Stimulated activated CD4-positive, alpha-beta T cell treated with anti-CD3 and anti-CD28 coated beads, Interleukin-4, amount 100 ng/mL, for 1 hour (primary cell): ENCODE measurements at places on chromosomes 7 and 10.

- no peak for DNase-seq
Measured at GRCh38 chr7:135467207-135467711, 42.6 kb downstream of the CNOT4 start.

- no peak for DNase-seq
Measured at GRCh38 chr10:101567165-101568006, 20.7 kb downstream of the POLL start.

DNA sequence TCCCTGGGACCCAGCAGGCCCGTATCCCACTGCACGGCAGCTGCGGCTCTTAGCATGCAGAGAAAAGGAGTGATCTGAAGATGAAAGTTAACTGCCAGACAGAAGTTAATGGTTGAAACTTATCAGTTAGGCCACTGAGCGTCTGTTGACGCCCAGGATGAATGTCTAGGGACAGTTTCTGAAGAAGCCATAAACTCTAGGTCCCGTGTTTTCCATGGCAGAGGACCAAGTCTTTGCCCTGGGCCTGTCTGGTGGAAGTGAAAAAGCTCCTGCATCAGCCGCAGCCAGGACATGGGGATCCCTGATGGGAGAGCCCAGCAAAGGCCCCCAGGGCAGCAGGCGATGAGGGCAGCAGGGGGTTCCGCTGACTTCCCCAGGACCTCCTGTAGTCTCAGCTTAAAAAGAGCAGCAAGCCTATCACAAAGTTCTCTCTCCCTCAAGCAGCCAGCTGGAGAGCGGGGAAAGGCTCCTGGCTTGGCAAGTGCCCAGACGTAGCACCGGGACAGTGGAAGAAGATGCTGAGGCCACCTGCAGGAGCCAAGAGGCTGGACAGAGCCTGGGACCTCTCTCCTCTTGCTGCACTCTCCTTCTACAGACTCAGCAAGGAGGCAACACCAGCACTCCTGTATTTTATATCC, 79.6 kb downstream of the TNS3 start:
- no peak for DNase-seq

DNA sequence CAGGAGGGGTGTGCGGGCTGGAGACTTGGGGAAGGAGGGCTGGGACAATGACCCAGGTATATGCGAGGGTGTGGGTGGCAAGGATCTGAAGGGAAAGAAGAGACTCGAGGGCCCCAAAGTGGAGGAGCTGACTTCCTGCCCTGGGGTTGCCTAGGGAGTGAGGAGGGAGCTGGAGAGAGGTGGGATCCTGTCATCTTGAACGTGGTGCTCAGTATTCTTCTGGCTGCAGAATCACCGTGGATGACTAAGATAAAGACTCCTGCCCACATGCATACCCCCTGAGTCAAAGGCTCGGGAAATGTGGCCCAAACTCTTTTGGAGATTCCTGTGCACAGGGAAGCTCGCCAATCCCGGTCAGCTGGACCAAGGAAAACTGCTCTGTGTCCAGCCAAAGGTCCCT, 31.2 kb downstream of the COL17A1 start:
- DNase-seq, result no peak

DNA sequence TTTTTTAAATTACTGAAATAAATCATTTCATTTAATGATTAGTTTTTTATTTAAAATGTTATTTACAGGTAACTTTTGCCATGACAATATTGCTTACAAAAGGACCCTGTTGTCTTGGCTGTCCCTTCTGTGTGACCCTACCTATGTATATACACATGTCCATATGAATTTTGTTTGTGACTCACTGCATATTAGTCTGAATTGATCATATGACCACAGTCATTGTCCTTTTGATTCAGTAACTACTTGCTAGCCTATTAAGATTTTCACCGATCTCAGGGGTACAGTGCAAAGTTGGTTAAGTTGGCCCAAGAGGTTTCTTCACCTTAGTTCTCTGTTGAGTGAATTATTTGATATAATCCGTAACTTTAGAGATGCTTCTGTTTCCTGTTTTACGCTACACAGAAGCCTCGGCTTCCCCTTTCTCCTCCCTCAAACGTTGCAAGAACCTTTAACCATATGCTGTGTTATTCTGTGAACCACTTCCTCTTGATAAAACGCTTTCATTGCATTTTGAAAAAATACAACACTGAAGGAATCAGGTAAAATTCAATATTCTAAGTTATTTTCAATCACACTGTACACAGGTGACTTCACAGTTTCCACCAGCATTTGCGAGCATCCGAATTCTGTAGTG, 43.9 kb downstream of the APBB1IP start:
- no peak for DNase-seq

DNA sequence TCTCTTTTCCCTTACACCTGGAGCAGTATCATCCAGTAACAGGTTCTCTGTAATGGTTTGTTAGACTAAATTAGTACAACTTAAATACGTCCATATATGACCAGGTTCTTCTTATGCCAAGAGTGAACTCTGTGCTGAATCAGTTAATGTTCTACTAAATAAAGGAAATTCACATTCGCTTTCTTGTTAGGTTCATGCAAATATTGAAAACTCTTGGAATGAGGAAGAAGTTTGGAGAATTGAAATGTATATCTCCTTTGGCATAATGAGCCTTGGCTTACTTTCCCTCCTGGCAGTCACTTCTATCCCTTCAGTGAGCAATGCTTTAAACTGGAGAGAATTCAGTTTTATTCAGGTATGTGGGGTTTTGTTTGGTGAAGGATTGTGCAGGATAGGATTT, 15.3 kb upstream of the CFAP69 start:
- no peak for DNase-seq

DNA sequence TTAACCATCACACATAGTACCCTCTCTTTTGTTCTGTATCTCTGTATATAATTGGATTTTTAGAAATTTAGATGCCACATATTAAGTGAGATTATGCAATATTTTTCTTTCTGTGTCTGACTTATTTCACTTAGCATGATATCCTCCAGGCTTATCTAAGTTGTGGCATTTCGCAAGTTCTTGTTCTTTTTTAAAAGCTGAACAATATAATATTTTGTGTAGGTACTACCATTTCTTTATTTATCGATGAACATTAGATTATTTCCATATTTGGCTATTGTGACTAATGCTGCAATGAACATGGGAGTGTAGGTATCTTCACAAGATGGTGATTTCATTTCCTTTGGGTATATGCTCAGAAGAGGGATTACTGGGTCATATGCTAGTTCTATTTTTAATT, 295.0 kb downstream of the SUGCT start:
- no peak for DNase-seq

- no peak for DNase-seq
Measured at GRCh38 chr7:77680266-77680665, 16.0 kb upstream of the RSBN1L start.

GRCh38 chr7:48154792-48155413, 16.4 kb upstream of the ABCA13 start:
- DNase-seq, result peak; percentile 27

- no peak for DNase-seq
Measured at GRCh38 chr10:58486821-58487220, 25.9 kb upstream of the BICC1 start.

DNA sequence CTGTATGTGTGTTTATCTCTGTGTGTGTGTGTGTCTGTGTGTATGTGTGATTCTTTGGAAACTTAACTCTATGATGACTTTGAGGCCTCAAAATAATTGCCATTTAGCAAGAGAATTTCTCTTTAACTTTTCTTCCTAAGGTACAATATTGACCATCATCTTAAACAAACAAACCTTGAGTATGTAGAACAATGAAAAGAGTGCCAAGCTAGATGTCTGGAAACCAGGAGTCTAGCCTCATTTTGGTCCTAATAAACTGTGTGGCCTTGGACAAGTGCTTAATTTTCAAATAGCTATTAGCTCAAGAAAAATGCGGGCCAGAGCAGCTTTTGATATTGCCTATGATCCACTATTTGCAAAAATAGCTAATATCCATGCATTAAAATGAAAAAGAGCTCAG, 119.3 kb downstream of the RNLS start:
- DNase-seq, result no peak

- no peak for DNase-seq
Measured at GRCh38 chr10:21159669-21160068, 262.6 kb upstream of the NEBL start.

GRCh38 chr7:39923091-39923490, 27.0 kb upstream of the CDK13 start:
- DNase-seq, result no peak

- DNase-seq, result no peak
Measured at GRCh38 chr10:129744134-129745111, 219.7 kb downstream of the EBF3 start.

- no peak for DNase-seq
Measured at GRCh38 chr10:72308320-72308987, 34.7 kb downstream of the DDIT4 start.

DNA sequence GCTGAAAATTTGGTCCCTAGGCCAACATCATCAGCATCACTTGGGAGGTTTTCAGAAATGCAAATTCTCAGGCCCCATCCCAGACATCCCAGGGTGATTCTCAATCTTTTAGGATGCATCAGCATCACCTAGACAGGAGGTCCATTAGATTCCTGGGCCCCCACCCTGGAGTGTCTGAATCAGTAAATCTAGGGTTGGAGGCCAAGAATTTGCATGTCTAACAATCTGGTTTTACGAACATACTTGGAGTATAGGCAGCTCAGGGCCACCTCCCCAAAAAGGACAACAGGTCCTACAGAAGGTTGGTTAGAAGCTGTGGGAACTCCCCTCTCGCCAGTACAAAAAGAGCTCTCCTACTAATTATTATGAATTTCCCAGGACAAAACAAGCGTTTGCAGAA, 15.5 kb downstream of the ZC3HAV1 start:
- DNase-seq, result no peak

DNA sequence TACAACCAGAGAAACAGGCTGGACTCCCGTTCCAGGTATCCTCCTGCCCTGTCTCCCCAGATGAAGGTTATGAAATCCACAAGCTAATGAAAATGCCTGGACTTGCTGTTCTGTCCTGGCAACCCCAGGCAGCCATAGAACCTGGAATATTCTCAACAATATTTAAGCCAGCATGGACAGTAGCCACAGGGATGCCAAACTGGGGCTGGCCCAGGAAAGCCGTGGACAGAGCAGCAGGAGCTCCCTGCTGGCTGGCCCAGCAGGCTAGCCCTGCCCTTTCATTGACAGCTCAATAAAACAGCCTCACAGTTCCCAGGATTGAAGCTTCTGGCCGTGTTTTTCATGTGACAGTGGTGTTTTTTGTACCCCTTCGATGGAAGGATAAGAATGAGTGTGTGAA, 230.6 kb downstream of the BMPER start:
- DNase-seq, result no peak

DNA sequence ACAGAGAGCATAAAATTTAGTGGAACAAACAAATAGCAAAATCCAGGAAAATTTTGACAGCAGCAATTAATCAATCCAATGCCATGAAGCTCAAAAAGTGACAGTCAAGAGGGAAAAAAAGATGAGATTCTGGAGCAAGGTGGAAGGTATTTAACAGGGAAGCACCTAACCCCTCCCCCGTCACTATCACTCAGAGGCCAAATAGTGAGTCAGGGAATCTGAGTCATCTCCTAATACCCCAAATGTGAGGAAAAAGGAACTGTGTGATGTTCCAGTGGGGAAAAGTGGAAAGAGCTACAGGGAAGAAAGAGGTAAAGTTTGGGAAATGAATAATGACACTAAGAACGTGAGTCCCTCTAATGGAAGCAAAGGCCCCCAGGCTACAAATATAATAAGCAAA, 113.2 kb upstream of the PHF14 start:
- DNase-seq, result no peak

GRCh38 chr7:78465894-78466293, 667.3 kb downstream of the PHTF2 start:
- DNase-seq, result no peak

DNA sequence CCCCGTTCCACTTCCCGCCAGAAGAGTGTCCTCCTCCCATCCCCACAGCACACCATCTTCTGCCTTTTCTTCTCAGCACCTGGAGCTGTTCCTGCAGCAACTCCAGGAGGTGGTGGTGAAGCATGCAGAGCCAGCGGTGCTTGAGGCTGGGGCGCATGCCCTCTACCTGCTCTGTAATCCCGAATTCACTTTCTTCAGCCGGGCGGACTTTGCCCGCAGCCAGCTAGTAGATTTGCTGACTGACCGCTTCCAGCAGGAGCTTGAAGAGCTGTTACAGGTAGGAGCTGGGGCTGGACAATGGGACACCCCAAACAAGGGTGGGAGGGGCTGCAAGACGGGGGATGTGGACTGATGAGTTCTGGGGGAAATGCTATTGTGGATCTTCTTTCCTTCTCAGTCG, 19.1 kb upstream of the PVRIG start:
- no peak for DNase-seq

DNA sequence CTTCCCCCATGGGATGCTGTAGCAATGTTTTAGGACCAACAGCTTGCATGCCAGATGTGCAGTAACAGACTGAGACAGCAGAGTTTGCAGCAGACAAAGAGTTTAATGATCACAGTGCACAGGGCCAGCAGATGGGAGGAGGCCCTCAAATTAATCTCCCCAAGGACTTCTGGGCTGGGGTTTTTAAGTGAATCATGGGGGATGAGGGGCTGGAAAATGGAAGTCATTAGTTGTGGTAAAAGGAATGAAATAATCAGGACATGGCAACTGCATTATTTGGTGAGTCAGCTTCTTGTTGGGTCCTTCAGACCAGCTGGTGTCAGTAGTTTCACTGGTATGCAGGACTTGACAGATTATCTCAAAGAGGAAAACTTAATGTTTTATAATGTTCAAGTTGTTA, 12.6 kb upstream of the NRBF2 start:
- no peak for DNase-seq

DNA sequence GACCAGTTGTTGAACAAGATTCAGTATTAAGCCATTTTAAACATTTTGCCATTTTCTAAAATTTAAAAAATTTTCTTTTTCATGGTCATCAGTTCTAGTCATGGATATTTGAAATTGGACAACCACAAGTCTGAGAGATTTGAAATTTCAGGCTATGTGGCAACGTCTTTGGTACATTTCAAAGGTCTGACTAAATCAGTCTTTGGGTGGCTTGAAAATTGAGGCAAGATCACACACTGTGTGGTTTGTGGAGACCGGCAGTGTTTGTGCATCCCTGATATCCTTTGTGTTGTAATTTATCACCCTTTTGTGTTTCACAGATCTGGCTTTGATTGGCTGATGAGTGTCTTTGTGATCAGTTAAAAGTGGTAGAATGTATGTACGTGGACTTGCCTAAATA, 35.7 kb downstream of the CCAR1 start:
- no peak for DNase-seq

- DNase-seq, result no peak
Measured at GRCh38 chr10:79472951-79473350, 27.5 kb upstream of the ZCCHC24 start.

GRCh38 chr10:61971003-61971325, 69.5 kb downstream of the ARID5B start:
- no peak for DNase-seq

GRCh38 chr10:63666836-63667383, 145.7 kb downstream of the REEP3 start:
- DNase-seq, result no peak

- DNase-seq, result no peak
Measured at GRCh38 chr10:13184730-13185514, 23.6 kb downstream of the MCM10 start.
